Stimulated activated naive B cell treated with anti-CD40 and anti-IgM and Interleukin-4, amounts not matched to agents 10 μg/mL and 1 μg/mL and 100 μg/mL, for 72 hours (primary cell): ENCODE measurements at places on chromosomes 2 and 18.

GRCh38 chr2:48829569-48829968, 74.0 kb upstream of the LHCGR start:
- no peak for DNase-seq
- peaks cover 7% of the 10 kb centered on the region for H3K27me3 ChIP-seq

DNA sequence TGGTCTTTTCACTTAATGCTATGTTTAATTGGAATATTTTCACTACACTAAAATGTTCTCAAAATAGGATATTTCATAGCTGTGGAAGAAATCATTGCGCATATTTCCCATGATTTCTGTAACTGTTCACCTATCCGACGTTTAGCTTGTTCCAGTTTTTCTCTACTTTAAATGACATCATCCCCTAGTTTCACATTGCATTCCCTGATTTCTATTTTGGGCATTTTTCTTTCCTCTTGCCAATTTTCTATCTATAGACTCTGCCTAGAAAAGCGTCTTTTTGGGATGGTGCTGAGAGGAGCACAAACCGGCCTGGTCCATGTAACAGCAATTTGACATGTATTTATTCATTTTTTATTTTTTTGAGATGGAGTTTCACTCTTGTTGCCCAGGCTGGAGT, 163.4 kb downstream of the SH3RF3 start:
- H3K4me1 ChIP-seq: no peaks in the 10 kb centered on the region
- H3K4me3 ChIP-seq: no peak overlapping the region
- H3K27ac ChIP-seq: no peak overlapping the region
- H3K36me3 ChIP-seq: no peaks in the 10 kb centered on the region
- H3K27me3 ChIP-seq: no peaks in the 10 kb centered on the region

DNA sequence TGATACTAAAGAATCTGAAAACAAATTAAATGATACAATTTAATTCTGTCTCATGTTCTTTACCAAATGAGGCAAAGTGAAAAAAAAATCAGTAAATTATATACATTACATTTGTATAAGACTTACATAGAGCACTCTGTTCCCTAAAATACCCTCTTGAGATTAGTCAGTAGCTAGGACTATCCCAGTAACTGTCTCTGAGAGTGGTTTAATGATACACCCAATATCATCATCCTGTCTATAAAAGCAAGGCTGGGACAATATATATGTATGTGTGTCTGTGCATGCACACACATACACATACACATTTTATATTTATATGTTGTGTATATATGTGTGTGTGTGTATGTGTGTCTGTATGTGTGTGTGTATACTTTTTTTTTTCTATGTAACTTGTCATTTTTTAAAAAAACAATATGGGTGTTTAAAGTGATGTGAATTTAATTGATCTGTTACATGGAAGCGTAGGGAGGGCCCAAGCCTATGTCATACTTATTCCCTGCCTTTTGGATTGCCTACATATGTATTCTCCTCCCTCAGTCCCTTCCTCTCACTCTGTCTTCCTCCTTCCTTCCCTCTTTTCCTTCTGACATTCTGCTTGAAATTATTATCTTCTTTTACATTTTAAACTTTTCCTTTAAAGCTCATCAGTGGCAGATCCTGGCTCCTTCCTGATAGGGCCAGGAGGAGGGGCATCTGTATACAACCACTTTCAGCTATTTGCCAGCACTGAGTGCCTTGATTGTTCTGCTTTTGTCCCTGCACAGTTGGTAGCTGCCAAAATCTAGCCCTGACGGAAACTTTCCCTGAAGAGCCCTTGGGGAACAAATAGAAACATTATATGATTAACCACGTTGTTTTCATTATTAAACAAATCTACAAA, 6.8 kb downstream of the ASXL3 start:
- no peak overlapping the region for H3K27ac ChIP-seq
- peaks cover 20% of the 10 kb centered on the region for H3K27me3 ChIP-seq
- no peaks in the 10 kb centered on the region for H3K4me1 ChIP-seq
- H3K36me3 ChIP-seq: no peaks in the 10 kb centered on the region
- H3K4me3 ChIP-seq: no peak overlapping the region

GRCh38 chr2:120545521-120546047, 190.1 kb upstream of the GLI2 start:
- H3K27ac ChIP-seq: no peak overlapping the region
- DNase-seq: no peak
- H3K27me3 ChIP-seq: peaks cover 22% of the 10 kb centered on the region
- no peak overlapping the region for H3K4me3 ChIP-seq

- peaks cover 10% of the 10 kb centered on the region for H3K4me1 ChIP-seq
- H3K4me3 ChIP-seq: no peak overlapping the region
- no peaks in the 10 kb centered on the region for H3K36me3 ChIP-seq
- DNase-seq: no peak
- H3K27ac ChIP-seq: no peak overlapping the region
Measured at GRCh38 chr2:74778381-74779264, 55.3 kb upstream of the HK2 start.

DNA sequence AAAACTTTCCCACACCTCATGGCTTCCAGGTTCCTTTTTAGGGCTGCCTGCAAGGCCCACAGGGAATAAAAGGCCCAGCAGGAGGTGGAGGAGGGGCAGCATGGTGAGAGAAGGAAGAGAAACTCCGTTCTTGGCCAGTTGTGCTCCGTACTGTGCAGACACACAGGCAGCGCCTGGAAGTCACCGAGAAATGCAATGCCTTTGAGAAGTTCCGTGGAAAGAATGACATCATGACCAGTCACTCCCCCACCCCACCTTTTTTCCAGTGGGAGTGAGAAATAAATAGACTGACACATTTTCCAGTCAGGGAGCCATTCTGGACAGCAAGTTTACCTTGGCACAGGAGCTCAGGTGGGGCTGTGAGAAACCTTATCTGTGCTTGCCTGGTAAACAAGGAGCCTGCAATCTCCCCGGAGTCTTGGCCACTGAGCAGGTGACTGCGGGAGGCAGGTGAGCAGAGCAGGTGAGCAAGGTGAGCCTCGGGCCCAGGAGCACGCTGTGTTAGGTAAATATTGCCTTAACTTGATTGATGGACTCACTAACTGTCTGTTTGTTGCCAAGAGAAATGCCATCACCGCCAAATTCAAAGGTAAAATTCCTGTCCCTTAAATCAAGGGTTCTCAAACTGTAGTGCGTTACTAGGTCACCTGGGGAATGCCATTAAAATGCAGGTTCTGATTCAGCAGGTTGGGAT, 13.5 kb upstream of the LBH start:
- no peak overlapping the region for H3K4me3 ChIP-seq
- H3K4me1 ChIP-seq: peaks cover 29% of the 10 kb centered on the region
- DNase-seq: no peak
- H3K27me3 ChIP-seq: no peaks in the 10 kb centered on the region

DNA sequence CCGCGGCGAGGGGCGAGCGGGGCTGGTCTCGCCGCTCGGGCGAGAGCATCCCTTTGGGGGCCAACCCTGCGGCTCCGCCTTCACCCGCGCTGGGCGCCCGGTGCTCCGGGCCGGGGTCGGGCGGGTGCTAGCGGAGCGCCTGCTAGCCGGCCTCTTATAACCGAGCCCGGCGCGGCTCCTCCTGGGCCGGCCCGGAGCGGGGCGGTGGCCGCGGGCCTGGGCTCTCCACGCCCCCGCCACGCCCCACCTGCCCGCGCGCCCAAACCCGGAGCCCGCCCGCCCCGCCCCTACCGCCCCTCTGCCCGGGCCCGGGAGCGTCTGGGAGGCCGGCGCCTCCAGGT, at the start of gene FOXI3:
Gene FOXI3, minus strand, starts transcription at position 129 of the 341 bp plus-strand sequence. CDS start 158 bp downstream, outside the sequence.
- DNase-seq: no peak
- H3K27ac ChIP-seq: peak within 1 kb of the TSS; percentile 47
- peaks cover 9% of the 10 kb centered on the region for H3K4me1 ChIP-seq
- peak within 1 kb of the TSS; percentile 80 for H3K4me3 ChIP-seq
- H3K36me3 ChIP-seq: no peaks in the 10 kb centered on the region

DNA sequence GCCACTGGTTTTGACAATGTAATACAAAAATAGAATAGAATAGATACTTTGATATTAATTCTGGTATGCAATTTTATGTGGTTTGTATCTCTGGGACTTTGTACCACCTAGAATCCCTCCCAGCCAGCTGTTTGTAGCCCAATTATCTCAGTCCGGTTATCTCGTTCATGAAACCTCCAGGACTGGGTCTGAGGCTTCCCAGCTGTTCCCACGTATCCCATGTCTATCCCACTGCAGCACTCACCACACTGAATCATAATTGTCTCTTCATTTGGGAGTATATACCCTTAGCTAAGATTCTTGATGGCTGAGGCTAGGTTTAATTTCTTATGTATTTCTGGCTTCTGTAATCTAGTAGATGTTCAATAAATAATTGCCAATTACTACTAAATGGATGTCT, 104.4 kb upstream of the MAPRE2 start:
- H3K4me1 ChIP-seq: no peaks in the 10 kb centered on the region
- peaks cover 30% of the 10 kb centered on the region for H3K27me3 ChIP-seq
- H3K27ac ChIP-seq: no peak overlapping the region
- DNase-seq: no peak
- H3K36me3 ChIP-seq: no peaks in the 10 kb centered on the region
